ENCODE measurements at places on chromosomes 12 and 14. TPM values are rescaled to one million over a fixed set of nuclear protein-coding genes. Genes with fewer than 3 reads are reported as not detected.

DNA sequence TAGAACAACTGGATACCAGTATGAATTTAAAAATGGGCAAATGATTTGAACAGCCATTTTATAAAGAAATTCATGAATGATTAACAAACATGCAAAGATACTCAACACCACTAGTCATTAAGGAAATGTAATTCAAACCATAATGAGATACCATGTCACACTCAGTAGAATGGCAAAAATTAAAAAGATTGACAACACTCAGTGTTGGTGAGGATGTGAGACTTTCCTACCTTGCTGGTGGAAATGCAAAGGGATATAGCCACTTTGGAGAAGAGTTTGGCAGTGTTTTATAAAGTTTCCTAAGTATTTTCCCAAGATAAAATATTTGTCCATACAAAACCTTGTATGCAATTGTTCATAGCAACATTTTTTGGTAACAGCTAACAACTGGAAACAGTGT is 6.0 kb upstream of the CHST11 start:
- DNase-seq = no peak

- no peak for DNase-seq
Measured at GRCh38 chr12:15000575-15000974, 27.7 kb downstream of the PDE6H start.

DNA sequence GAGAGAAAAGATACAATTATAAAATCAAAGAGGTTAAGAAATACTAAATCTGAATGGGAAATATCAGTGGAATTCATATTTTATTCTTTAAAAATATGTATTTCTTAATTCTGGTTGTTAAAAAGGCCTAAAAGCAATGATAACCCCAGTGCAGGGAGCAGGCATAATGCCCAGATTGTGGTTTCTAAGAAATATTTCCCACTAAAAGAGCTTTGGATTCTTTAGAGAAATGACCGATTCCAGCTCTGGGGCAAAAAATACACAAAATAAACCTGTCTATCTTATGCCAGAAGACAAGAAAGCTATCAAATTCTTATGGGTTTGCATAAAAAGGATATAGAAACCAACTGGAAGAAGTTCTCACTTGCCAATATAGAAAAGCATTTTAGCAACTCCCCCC is 71.6 kb downstream of the PDE6H start:
- DNase-seq = no peak

DNA sequence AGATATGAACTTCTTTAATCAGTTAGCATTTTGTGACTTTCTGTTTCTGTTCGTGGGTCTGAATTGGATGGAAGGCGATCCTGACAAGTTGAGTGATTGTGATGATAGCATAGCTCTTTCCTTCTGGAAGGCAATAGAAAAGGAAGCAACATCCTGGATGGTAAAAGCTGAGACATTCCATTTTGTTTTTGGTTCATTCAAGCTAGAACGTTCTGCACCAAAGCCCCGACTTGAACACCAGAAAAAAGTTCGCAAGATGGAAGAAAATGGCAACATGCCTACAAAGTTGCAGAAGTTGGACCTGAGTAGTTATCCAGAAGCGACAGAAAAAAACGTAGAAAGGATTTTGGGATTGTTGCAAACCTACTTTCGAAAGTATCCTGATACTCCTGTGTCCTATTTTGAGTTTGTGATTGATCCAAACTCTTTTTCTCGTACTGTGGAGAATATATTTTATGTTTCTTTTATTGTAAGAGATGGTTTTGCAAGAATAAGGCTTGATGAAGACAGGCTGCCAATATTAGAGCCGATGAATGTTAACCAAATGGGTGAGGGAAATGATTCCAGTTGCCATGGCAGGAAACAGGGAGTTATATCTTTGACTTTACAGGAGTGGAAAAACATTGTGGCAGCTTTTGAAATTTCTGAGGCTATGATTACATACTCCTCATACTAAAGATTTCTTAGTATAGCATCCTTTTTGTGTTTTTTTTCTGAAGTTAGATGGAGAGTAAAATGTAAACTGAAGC is 896 bp downstream of the EID3 start:
- no peak for DNase-seq

GRCh38 chr14:91004987-91005386 is 55.5 kb downstream of the RPS6KA5 start:
- DNase-seq = no peak

GRCh38 chr12:10033783-10034545 is 3.5 kb downstream of the CLEC9A start:
- no peak for DNase-seq

- DNase-seq = no peak
Measured at GRCh38 chr14:51216602-51217001, 23.4 kb upstream of the TMX1 start.

- no peak for DNase-seq
Measured at GRCh38 chr12:69901221-69901905, 76.3 kb downstream of the MYRFL start.

DNA sequence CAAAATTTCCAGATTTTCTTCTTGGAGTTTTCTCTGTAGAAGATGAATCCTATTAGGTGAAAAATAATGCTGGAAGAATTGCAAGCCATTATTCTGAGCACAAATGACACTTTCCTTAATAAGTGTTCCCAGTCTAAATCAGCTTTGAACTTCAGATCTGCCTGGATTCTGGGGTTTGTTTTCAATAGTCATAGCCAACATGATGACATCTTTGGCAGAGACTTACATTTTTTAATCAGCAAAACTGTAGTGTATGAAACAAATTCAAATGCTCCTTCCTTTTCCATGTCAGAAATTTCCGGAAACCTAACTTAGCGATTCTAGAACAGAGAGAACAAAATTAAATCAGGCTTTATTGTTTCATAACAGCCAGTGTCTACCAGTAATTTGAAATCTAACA is 88.5 kb downstream of the TSPAN8 start:
- DNase-seq = no peak

- DNase-seq = no peak
Measured at GRCh38 chr12:81546811-81547210, 212.3 kb downstream of the PPFIA2 start.

- DNase-seq = no peak
Measured at GRCh38 chr12:11324426-11324825, 14.2 kb upstream of the PRB4 start.

DNA sequence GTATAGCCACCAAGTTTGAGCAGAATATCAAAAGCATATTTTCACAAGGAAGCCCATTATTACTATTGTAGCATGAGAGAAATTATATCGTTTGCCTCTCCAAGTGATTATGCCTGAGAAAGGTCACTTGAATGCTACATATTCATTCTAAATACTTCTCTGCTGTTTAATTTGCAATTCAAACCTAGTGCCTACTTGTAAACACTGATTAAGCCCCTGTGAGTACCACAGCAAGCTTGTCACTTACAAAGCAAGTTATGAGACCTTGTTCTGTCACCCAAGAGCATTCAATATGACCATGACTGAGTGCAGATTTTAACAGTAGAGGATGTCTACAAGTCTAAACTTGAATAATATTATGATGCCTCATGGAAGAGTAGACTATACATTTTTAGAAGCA is 124.7 kb upstream of the SSTR1 start:
- DNase-seq = no peak

DNA sequence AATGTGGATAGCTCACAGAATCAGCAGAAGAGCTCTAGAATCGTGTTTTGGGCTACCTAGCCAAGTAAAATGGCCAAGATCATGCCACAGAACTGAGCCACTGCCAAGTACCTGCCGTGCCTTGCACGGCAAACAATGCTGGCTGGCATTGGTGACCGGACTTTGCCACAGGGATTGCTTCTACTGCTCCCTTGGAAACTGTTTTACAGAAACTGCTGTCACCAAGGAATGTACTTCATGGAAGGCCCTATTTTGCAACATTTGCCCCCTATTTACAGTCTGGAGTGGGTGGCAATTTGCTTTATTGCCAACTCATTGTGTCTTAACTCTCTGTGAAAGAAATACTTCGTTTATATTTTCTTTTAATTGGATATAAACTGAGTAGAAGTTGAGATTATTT is 49.0 kb downstream of the BORCS5 start:
- no peak for DNase-seq

DNA sequence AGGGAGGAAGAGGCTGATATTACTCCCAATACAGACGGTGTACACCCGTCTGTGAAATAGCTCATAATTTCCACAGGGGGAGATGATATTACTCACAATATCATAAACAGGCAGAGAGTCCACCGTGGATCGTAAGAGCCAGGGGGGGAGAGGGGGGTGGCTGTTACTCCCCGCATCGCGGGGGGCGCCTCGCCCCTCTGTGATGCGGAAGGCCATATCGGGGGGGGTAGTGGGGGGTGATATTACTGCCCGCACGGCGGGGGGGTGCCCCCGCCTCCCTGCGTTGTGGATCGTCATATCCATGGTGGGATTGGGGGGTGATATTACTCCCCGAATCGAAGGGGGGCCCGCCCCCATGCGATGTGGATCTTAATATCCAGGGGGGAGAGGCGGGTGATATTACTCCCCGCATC is 91.9 kb downstream of the FRMD6 start:
- DNase-seq = peak; percentile 34

DNA sequence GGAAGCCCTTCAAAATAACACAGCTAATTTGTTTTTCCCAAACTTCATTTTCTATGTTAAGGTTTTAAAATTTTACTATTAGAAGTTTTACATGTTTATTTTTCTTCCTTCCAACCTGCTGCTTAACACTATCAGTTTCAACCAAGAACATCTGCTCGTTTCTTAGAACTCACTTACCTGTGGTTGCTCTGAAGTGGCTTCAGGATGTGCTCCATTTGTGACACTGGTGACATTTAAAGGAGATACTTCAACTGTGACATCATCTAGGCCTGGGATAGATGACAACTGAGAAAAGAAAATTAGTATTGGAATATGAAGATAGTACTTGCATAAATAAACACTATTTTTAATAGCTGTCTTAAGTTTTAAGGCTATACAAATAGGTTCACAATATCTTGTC is 17.9 kb downstream of the WASHC3 start:
- no peak for DNase-seq

DNA sequence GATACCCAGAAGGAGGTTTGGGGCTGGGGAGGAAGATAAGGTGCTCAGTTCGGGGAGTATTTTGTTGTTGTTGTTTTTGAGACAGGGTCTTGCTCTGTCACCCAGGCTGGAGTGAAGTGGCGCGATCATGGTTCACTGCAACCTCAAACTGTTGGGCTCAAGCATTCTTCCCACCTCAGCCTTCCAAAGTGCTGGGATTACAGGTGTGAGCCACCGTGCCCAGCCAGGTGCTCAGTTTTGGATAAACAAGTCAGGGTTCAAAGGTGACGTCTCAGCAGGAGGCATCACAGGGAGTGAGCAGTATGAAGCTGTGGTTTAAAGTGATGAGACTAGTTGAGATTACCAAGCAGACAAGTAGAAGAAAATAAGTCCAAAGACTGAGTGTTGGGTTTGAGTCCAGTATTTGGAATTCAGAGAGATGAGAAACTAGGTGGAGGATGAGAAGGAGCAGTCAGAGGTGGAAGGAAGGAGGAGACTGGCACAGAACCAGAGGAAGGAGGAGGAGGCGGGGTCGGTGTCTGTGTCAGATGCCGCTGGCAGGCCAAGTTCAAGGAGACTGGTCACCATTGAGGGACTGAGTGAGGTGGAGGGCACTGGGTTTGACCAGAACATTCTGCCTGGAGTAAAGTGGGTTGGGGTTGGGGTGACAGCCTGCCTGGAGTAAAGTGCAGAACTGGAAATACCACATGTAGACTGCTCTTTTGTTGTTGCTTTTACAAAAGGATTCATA is 16.1 kb downstream of the SLC35E3 start:
- DNase-seq = no peak

The STON2 gene
- 28.5 TPM for total RNA-seq

The CNIH1 gene
- total RNA-seq = 98.5 TPM

The CLMN gene
- 10.5 TPM for total RNA-seq

The TPPP2 gene
- not detected for total RNA-seq

The GALNT4 gene
- total RNA-seq = 1.7 TPM

The CLEC4D gene
- total RNA-seq = 0.07 TPM

The TOMM20L gene
- not detected for total RNA-seq

The TESPA1 gene
- not detected for total RNA-seq
